ENCODE measurements at places on chromosomes 2 and 18.

- DNase-seq = no peak
These were observed 40.4 kb upstream of the RBM44 start for GRCh38 chr2:237758185-237758584.

- DNase-seq = no peak
These were observed 83.9 kb upstream of the MAPRE2 start for GRCh38 chr18:34957119-34957863.

DNA sequence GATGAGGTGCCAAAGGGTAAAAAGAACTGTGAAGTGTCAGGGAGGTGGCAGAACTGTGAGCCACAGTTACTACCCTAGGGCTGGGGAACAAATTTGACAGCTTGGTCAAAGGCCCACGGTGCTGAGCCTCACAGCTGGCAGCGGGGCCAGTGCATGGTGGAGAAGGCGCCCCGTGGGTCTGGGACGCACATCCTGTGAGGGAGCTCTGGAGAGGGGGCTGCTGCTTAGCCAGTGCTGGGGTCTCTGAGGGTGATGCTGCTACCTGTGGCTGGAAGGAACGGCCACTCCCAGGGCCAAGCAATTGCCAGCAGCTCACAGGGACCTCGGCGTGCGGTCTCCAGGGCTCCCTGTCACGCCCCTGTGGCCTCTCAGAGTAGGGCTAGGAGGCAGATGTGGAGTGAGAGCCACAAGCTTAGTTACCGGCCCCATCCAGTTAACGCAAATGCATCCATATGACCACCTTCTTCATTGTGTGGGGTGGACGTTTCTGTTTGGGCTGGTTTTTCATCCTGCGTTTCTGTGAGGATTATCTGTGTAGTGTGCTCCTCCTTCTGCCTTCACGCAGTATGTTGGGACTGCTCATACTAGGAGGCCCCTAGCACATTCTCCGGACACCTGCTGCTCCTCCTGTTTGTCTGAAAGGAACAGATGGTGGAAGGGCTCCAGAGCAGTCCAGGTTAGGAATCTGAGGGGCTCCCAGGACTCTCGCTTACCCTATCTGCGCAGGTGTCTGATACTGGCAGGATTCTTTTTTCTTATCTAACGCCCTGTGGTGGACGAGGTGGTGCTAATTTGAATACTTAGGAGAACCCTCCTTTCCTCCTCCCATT is 26.0 kb downstream of the STK25 start:
- DNase-seq = no peak

DNA sequence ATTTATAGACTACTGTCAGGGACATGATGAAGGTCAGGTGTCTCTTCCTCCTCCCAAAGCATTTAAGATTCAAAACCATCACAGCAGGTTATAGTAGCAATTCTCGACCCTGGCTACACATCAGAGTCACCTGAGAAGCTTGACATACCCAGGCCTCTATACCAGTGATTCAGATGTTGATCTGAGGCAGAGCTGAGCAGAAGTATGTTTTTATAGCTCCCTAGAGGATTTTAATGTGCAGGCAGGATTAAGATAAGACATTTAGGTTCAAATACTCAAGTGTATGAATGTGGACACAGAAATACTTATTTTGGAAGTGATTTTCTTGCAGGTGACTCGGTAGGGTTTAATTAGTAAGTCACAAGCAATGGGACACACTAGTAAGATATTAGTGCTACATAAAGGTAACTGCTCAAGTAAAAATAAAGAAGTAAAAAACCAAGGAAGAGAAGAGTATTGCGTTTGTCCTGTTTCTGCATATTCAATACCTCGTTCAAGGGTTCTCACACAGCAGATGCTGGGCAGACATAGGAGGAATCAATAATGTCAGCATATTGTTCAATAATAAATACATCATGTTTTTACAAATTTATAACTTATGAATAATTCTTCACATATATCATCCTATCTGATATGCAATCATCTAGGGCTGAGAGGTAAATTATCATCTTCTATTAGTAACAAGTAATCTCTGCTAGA is 7.0 kb downstream of the GCFC2 start:
- DNase-seq = no peak

- no peak for DNase-seq
These were observed 55.7 kb downstream of the KCNG2 start for GRCh38 chr18:79853303-79853992.

GRCh38 chr2:9355716-9356115 is 67.6 kb downstream of the ITGB1BP1 start:
- DNase-seq = no peak
